ENCODE measurements at places on chromosomes 1 and 21. TPM values are rescaled to one million over a fixed set of nuclear protein-coding genes. Genes with fewer than 3 reads are reported as not detected.

DNA sequence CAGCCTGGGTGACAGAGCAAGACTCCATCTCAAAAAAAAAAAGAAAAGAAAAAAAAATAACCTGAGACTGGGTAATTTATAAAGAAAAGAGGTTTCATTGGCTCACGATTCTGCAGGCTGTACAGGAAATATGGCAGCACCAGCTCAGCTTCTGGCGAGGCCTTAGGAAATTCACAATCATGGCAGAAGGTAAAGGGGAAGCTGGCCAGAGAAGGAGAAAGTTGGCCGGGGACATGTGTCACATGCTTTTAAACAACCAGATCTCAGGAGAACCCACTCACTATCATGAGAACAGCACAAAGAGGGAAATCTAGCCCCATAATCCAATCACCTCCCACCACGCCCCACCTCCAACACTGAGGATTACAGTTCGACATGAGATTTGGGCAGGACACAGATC is 125.3 kb downstream of the DISP1 start:
- DNase-seq, result no peak

DNA sequence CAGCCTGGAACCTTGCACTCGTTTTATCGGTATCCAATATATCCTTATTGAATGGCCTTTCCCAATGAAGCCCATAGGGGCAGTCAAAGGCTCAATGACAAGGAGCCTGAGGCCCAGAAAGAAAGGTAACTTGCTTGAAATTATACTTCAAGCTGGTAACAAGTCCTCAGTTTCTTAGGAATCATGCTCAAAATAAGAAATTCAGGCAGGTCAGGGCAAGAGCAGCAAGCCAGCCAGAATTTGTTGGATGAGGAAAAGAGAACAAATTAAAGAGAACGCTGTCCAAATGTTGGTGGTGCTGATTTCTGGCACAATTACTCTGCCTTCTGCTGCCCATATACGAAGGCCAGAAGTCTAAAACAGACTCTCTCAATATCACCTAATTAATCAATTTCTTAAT is 77.6 kb downstream of the DDX20 start:
- DNase-seq, result no peak

The CD58 gene
- 28.6 TPM for total RNA-seq

- no peak for DNase-seq
Measured at GRCh38 chr21:16241479-16241963, 511.7 kb downstream of the USP25 start.

- DNase-seq, result no peak
Measured at GRCh38 chr1:117783606-117784396, 145.6 kb downstream of the GDAP2 start.

DNA sequence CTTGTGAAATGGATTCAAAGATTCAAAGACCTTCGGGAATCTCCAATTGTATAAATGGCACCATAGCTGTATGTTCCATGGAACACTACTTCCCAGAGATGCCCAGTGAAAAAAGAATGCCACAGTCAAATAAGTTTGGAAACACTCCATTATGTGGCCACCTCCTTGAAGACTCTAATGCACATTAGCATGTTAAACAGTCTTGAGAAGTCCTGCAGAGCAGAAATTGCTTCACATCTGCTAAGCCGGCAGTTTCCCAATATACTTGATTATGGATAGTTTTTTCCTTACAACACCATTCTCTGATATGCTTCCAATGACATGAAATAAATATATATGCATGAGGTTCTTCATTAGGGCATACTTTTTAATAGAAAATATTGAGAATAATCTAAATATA is 12.7 kb upstream of the SELE start:
- DNase-seq, result no peak

- DNase-seq, result no peak
Measured at GRCh38 chr1:52628614-52629324, 4.2 kb upstream of the SHISAL2A start.

GRCh38 chr1:28144203-28145135 is 32.0 kb downstream of the PTAFR start:
- DNase-seq, result no peak

DNA sequence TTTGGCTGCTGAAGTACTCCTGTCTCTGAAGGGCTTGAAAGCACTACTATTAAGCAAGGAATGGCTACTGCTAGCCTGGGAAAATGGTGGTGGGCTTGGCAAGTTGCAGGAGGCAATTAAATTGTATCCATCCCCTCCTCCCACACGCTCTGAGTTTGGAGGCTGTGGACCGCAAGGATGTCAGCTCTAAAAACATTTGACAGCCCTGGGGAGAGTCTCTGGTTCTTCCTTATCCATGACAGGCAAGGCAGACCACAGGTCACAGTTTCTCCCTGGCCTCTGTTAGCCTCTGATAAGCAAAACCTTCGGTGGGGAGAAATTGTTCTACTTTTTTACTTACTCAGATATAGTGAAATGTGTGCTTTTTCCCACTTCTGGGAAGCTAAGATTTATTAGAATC is 46.6 kb downstream of the S1PR1 start:
- DNase-seq, result no peak

The PROX1 gene
- 2.5 TPM for total RNA-seq

The KCNJ9 gene
- not detected for total RNA-seq

GRCh38 chr21:46216132-46216747 is 12.3 kb downstream of the LSS start:
- no peak for DNase-seq

The HDGF gene
- total RNA-seq, result 135 TPM

GRCh38 chr1:216651826-216652418 is 71.3 kb downstream of the ESRRG start:
- DNase-seq, result no peak

The CCDC24 gene
- 2.6 TPM for total RNA-seq

The AADACL4 gene
- total RNA-seq, result not detected

The FMO5 gene
- 5.8 TPM for total RNA-seq

GRCh38 chr1:112983537-112984131 is 27.6 kb upstream of the SLC16A1 start:
- no peak for DNase-seq

The TAS1R3 gene
- 0.24 TPM for total RNA-seq

The FCRLB gene
- total RNA-seq, result 0.66 TPM

The RNU1-2 gene
- total RNA-seq, result 7,231 TPM

DNA sequence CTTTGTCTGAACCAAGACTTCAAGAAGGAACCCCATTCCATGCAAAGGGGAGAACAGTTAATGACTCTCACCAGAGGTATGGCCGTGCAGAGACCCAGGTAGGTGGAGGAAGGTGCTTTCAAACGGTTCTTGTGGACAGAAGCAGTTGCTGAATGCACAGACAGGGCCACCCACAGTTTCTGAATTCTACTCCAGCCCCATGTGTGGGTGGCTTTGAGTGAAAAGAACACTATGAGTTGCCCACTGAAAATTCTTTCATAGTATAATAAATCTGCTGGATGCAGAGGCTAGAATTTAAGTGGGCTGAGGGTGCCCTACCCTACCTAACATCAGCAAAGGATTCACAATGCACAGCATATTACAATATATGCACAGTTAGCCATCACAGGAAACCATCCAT is 7.2 kb upstream of the CCDC185 start:
- no peak for DNase-seq

GRCh38 chr1:248376916-248377315 is 1.4 kb downstream of the OR2T6 start:
- DNase-seq, result no peak

The C1QTNF12 gene
- 3.9 TPM for total RNA-seq

- DNase-seq, result no peak
Measured at GRCh38 chr1:47215713-47216112, 16.3 kb downstream of the TAL1 start.

DNA sequence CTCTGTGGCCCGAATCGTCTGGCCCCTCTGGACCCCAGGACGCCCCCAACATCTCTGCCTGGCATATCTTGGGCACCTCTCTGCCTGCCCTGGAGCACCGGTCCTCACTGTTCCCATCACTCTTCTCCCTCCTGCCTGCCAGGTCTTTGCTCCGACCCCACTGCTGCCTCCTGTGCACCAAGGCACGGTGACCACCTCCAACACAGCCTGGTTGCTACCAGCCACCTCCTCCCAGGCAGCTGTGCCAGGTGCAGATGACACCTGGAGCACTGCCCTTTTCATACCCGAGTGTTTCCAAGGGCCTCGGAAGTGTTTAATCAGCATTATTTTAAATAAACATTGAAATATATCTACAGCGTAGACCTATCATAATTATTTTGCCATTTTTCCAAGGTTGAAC is 31.3 kb downstream of the PKNOX1 start:
- no peak for DNase-seq

GRCh38 chr1:162133566-162133965 is 64.1 kb downstream of the NOS1AP start:
- no peak for DNase-seq

DNA sequence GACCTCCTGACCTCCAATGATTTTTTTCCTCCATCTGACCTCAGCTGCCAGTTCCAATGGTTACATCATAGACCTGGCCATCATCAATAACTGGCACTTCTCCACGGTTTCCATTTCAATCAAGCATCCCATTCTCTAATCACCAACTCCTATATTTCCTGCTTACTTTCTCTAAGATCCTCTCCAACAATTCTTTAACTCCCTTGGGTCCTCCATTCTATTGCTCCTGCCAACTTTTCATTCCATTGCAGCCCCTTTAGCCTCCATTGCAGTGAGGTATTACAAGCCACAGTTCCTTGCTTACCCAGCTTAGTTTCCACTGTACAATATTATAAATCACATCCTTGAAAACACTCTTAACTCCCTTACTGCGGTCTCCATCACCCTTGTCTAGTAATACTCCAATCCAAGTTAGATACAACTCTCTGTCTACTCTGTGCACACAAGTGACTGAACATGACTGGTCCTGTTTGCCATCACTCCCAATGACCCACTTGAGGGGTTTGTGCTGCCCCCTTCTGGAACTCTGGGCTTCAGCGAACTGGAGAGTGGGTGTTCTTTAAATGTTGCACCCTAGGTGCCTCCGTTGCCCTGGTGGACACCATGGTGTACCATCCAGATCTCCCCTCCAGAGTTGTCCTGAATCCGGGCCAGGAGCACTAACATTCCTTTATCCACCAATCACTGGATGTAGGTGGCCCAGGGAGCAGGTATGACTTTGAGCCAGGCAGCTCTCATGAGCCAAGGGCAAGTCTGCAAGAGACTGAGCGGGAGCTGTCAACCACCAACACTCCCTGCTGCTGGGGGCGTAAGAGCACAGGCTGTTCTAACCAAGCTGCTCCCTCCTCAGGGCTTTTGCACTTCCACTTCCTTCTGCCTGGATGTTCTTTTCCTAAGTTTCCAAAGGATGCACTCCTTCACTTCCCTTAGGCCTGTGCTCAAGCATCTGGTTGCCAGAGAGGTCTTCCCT is 3.7 kb upstream of the FNDC7 start:
- peak; percentile 46 for DNase-seq

- DNase-seq, result no peak
Measured at GRCh38 chr1:156359973-156360372, 9.0 kb upstream of the RHBG start.

GRCh38 chr21:42425591-42425990 is 21.9 kb downstream of the UBASH3A start:
- no peak for DNase-seq

DNA sequence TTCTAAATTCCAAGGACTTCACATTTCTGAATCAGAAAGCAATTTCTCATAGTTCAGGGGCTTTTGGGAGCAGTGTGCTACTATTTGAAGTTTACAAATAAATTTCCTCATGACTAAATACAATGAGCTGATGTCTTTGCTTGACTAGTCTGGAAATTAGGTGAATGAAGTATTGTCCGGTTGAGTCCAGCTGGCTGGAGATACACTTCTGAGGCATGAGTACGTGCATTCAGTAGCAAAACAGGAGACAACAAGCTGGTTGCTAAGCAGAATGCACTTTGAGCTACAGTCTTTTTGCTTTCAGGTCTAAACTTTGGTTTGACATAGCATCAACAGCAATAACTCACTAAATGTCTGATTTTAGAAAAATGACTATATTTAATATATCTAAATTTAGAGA is 27.1 kb downstream of the ZNHIT6 start:
- DNase-seq, result no peak

GRCh38 chr21:17784604-17785402 is 34.4 kb downstream of the C21orf91 start:
- DNase-seq, result no peak

DNA sequence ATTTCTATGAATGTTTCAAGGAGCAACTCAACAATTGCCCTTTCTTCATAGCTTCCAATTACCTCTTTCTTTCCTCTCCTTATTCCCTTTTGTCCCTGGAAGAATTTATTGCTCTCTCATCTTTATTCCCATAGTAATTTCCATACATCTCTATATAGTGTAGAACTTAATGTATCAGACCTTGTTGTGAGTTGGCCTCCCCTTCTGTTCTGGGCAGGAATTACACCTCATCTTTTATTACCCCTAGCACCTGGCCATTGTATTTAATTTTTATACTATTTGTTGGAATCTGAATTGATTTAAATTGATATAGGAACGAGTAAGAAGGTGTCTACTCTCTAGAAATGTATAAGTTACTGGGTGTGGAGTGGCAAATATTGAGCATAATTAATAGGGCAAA is 114.5 kb downstream of the CACHD1 start:
- DNase-seq, result no peak

- no peak for DNase-seq
Measured at GRCh38 chr1:176857632-176858031, 306.9 kb downstream of the ASTN1 start.

DNA sequence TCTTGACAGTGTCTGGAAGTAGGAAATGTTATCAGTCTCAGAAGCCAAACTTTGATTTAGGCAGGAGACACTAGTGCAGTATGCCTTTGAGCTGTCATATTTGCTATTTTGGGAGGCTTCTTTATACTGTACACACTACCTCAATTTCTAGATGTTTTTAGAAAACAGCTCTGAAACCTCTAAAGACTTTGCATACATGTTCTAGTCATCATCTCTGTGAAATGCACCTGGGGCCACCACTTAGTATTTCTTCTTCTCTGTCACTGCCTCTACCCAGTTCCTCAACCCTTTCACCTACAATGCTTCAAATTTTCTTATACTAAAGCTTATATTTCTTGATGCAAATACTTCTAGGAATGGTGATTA is 29.1 kb upstream of the PLA2G4A start:
- DNase-seq, result no peak

The KCND3 gene
- 25.3 TPM for total RNA-seq

DNA sequence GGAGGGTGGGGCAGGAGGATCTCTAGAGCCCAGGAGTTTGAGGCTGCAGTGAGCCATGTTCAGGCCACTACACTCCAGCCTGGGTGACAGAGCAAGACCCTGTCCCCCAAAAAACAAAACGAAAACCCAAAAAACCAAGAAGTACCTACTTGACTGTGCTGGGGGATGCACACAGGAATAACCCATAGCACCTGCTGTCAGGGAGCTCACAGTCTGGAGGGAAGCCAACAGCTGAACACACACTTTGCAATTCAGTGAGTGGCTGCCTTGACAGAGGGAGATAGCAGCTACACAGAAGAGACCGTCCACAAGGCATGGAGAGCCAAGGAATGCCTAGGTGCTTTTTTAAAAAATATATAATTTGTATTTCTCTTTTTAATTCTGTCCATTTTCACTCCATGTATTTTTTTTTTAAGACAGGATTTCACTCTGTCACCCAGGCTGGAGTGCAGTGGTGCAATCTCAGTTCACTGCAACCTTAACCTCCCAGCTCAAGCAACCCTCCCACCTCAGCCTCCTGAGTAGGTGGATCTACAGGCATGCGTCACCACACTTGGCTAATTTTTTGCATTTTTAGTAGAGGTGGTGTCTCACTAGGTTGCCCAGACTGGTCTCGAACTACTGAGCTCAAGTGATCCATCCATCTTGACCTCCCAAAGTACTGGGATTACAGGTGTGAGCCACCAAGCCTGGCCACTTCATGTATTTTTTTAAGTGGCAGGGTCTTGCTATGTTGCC is 68.7 kb downstream of the NID1 start:
- DNase-seq, result no peak

- DNase-seq, result no peak
Measured at GRCh38 chr1:62271948-62272728, 47.1 kb downstream of the KANK4 start.

The REN gene
- not detected for total RNA-seq

GRCh38 chr1:63624911-63625310 is 31.7 kb downstream of the PGM1 start:
- DNase-seq, result no peak

All from aorta (tissue), 5 donors.